ENCODE measurements at places on chromosomes 11 and 22.

DNA sequence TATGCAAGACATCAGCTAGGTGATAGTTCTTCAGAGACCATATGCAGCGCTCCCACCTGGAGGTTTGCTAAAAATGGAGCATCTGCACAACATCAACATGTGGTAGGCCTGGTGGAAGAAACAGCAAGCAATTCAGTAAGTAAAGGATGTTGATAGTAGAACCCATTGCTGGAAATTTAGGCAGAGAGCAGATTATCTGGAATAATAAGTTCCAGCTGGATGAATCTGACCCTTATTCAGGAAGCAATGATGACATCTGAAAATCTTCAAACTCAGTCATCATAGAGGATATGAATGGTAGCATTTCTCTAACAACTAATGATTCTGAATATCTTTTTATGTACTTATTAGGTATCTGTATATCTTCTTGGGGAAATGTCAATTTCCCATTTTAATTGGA, 225.2 kb upstream of the ANO3 start:
- no peak for DNase-seq

DNA sequence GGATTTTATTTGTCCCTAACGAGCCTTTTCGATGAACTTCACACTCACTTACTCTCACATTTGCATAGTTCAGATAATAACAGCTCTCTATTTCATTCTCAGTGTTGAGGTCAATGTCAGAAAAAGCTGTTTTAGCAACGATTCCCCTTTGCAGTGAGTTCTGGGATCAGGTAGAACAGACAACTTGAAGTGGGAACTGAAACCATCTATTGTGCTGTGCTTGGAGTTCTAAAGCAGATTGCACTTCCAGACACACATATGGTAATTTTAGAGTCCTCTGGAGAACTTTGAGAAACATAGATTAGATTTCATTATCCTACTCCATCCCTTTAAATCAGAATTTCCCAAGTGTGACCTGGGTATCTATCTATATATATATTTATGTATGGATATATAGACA, 124.6 kb upstream of the BLID start:
- DNase-seq: no peak

- DNase-seq: no peak
Measured at GRCh38 chr11:2542406-2542805, 97.6 kb downstream of the KCNQ1 start.

DNA sequence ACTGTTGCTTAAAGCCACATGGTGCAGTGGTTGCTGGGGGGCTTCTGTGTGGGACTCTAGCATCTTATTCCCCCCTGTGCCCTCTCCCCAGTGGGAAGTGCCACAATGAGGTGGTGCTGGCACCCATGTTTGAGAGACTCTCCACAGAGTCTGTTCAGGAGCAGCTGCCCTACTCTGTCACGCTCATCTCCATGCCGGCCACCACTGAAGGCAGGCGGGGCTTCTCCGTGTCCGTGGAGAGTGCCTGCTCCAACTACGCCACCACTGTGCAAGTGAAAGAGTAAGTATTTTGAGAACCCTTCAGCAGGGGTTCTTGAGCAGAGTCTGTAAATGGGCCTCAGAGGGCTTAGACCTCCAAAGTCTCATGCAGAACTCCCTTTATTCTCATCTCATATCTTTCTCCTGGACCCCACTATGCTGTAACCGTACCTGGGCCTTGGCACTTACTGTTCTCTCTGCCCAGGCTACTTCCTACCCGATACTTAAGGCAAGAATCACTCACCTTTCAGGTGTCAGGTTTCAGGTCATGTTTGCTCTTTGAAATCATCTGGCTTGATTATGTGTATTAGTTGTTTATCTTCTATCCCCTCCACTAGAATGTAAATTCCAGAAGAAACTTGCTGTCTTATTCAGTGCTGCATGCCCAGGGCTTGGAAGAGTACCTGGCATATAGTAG, 32.4 kb downstream of the PIK3IP1 start:
- DNase-seq: no peak

GRCh38 chr22:37741312-37741795, 44.5 kb downstream of the TRIOBP start:
- no peak for DNase-seq

- DNase-seq: no peak
Measured at GRCh38 chr22:30217698-30218560, 28.6 kb downstream of the LIF start.

- no peak for DNase-seq
Measured at GRCh38 chr22:20729194-20729593, 44.7 kb upstream of the SERPIND1 start.

DNA sequence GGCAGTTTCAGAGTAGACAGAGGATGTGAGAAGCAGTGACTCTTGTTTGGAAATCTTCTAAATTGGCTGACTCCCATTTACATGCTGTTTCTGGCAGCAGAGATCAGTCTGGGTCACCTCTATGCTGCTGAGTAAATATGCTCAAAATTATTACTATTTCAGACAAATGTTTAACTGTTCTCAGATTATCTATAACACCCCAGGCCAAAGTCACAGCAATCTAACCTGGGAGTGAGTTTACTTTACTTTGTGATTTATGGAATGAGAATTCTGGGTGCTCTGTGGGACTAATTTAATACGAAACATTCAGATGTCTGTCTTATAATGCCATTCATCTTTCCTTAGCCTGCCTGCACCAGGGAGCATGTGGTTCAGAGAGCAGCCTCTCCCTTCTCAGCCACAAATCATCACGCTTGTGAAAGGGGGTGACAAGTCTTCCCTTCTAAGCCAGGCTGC, 282.5 kb upstream of the MPPED2 start:
- no peak for DNase-seq

DNA sequence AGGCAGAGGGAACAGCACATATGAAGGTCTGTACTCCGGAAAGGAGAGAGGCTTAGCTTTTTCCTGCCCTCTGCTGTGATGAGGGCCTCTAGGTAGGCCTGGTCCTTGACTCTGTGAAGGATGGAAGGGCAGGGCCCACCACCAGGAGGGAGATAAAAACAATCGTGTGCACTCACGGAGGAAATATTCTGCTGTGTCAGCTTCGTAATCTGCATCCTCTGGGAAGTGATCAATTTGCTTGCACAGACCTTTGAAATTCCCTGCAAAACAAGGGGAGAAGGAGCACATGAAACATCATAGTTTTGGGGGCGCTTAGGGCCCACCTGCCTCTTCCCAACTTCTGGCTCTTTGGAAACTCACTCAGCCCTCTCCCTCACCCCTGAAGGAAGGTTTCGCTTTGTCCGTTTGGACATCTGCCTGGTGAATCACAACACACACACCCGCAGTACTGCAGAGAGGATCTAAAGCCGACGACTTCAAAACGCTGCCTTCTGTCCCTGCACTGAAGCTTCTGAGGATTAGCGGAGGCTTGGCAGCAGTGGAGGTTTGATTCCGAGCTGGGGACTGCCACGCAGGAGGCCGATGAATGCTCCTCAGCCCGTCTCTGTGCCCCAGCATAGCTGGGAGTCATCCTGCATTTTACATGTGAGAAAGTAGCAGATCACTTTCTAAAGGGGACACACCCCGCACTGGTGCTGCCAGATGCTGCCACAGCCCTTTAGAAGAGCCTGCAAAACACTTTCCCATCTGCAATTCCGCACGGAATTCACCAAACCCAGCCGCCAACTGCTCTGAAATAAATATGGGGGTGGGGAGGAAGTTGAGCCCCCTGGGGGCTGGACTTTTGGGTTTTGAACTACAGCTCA, 58.6 kb upstream of the EIF3D start:
- DNase-seq: no peak

DNA sequence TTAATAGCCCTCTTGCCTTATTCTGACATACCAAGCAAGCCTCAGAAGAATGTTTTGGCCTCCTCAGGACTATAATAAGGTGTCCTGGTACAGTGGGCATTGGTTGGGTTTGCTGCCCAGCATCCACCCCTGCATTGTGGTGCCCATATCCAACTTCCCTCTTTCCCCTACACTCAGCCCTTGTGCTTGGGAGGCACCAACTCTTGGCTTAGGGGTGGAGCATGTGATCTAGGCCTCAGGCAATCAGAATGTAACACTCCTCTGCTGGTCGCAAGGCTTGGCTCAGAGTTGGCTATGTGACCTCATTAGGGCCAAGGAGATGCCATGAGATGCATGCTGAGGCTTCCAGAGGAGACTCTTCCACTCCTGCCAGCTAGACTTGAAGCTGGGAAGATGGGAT, 123.0 kb downstream of the CSNK2A3 start:
- DNase-seq: no peak

GRCh38 chr11:69467196-69467595, 14.3 kb upstream of the LINC01488 start:
- no peak for DNase-seq

DNA sequence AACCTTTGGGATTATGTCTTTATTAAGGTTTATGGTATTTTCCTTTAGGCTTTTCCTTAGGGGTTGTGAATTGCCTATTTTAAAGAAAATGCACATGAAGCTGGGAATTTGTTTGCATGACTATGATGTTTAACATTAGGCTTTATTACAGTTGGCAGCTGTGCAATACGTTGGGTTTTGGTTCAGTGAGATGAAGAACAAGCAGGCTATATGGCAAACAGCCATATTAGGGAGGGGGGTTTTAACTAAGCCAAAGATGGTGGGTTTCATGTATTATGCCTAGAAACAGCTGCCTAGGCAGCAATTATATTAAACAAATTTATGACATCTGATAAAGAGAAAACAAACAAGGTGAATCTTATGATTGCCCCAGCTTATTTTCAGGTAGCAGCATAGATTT, 880.8 kb downstream of the FAM181B start:
- no peak for DNase-seq

DNA sequence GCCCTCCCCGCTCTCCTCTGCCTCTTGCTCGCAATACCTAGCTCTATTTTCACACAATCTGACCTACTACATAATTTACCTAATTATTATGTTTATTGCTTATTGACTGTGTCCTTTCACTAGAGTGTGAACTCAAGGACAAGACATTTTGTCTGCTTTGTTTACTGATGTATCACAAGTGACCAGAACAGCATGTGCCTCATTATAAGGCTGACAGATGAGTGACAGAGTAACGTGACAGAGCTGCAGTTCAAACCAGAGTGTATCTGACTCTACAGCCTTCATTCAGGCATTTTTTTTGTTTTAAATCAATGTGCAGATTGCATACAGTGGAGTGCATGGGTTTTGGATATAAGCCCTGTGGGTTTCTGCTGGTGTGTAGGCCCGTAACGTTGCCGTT, 82.0 kb upstream of the RAB1B start:
- DNase-seq: no peak

DNA sequence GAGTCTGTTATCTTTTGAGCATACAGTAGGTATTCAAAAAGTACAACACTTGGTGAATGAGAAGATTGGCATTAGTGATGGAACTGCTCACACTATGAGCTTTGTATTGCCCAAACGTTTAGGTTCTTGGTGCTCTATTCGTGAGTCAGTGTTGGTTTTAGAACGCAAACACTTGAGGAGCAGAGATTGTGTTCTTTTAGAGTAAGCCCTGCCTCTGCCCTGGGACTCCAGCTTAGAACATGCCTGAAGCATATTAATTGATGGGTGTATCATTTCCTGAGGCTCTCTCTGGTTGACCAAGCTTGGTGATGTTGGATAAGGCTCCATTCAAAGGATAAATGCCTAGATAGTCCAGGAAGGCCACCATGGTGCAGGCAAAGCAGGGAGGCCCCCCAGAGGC, 10.9 kb downstream of the MTNR1B start:
- DNase-seq: no peak

DNA sequence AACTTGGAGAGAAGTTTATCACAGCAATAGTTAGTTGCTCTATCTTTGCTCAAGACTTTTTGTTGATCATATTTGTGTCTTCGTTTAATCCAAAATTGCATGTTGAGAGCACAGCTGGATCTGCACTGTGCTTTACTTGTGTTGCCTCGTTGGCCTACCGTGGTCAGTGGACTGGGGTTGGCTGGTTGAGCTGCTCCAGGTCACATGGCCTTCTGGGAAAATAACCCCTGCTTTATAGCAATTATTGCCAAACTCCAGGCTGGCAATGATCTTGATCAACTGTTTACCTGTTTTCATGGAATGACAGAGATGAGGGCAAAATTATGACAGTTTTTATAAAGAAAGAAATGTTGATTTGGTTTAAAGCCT, 5.7 kb upstream of the PLET1 start:
- DNase-seq: no peak

- no peak for DNase-seq
Measured at GRCh38 chr22:25362883-25363240, 143.4 kb downstream of the CRYBB2 start.

GRCh38 chr11:20029193-20029592, 131.1 kb downstream of the DBX1 start:
- DNase-seq: no peak

- no peak for DNase-seq
Measured at GRCh38 chr11:4068962-4069361, 25.6 kb upstream of the RRM1 start.

- DNase-seq: no peak
Measured at GRCh38 chr22:27480487-27480886, 321.1 kb downstream of the MN1 start.

GRCh38 chr11:106216281-106216680, 138.8 kb downstream of the AASDHPPT start:
- no peak for DNase-seq

DNA sequence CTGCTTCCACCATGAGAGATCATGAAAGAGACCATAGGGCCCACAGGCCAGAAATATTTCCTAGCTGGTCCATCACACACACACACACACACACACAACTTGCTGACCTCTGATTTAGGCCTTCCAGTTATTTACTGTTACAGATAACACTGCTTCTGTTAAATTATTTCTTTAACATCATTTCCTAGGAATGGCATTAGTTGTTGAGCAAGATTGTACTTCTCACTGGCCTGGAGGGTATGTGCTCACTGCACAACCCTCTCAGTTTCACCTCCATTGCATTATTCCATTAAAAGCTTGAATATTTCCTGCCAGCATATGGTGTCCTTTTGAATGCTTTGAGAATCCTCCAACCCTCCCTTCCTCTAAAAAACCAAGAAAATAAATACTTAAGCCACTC, 104.4 kb downstream of the MICAL2 start:
- no peak for DNase-seq

DNA sequence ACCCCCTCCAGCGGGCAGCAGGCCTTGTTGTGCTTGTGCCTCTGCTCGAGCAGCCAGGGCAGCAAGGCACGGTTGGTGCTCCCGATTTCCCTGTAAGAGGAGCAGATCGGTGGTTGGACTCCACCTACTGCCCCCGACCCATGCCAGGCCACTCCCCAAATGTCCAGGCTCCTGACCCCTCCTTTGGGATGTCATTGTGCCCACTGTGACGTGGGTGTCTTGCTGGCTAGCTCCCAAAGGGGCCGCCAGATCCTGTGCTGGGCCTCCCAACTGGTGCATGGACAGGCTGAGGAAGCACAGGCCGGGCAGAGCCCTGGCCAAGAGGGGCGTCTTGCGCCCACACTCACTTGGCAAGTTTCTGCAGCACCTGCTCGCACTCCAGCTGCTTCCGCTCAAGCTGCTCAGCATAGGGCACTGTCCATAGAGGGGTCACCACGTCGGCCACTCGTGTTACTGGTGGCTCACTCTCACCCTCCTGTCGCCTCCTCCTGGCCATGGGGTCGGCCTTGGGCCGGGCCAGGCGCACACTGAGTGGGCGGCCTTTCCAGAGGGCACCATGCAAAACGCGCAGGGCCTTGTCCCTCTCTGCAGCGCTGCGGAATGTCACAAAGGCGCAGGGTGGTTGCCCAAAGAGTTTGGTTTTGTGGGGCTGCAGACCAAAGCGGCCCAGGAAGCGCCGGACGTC, at the start of gene RANBP1:
RANBP1 (plus strand) TSS at position 414 of the 685 bp plus-strand sequence; CDS start at position 495, 81 bp downstream.
- DNase-seq: no peak

- no peak for DNase-seq
Measured at GRCh38 chr22:40405178-40406062, 35.0 kb downstream of the SGSM3 start.

- DNase-seq: no peak
Measured at GRCh38 chr11:64250415-64251015, 815 bp upstream of the PLCB3 start.

GRCh38 chr22:20130319-20130718, 1.3 kb upstream of the ZDHHC8 start:
- no peak for DNase-seq

- no peak for DNase-seq
Measured at GRCh38 chr11:126431401-126432064, 76.0 kb downstream of the ST3GAL4 start.
